ENCODE measurements at places on chromosomes 1 and 21.

GRCh38 chr1:200558866-200559459 lies 61.6 kb downstream of the KIF14 start:
- peak; percentile 46 for DNase-seq

DNA sequence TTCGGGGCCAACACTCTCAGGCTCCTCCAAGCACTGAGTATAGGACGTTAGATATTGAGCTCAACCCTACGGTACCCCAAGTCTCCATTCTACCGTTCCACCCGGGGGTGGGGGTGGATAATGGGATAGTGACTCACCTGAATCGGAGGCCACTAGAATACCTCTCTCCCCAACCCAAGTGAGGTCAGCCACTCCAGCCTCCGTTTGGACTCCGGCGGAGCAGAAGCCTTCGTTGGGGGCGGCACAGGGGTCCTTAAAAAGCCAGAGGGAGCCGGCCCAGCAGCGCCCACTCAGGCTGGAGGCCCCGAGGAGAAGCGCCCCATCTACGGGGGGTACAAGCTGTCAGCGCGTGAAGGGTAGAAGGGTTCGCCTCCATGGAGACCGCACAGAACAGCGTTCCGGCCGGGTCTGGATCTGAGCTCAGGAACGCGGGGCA lies 556 bp downstream of the WDR77 start:
- peak; percentile 34 for DNase-seq

- DNase-seq: no peak
Measured at GRCh38 chr1:233143241-233143640, 152.3 kb downstream of the PCNX2 start.

DNA sequence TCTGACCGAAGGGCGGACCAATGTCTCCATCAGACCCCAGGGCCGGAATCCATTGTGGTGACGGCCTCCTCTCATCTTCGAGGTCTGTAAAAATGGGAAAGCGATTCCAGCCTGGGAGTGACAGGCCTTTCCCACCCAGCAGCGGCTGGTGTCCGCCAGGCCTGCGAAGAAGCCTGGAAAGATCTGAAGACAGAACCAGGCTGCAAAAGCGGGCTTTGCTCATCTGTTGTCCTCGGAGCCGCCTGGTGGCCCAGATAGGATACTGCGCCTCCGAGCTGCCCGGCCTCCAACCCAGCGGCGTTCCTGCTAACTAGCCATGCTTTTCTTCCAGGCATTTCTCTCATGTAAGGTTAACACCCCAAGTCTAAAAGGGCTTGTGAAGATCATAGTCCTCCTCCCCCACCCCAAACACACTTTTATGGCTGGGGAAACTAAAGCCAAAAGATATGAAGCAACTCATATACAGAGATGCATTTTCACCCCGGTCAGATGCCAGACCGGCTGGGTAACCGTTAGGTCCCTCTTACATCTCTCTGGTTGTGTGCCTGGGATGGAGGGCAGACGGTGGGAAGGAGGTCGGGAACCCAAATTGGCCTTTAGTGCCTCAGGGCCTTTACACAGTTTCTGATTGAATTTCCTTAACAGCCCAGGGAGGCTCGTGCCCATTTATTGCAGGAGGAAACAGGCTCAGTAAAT lies 1.9 kb upstream of the DHRS3 start:
- peak; percentile 86 for DNase-seq

DNA sequence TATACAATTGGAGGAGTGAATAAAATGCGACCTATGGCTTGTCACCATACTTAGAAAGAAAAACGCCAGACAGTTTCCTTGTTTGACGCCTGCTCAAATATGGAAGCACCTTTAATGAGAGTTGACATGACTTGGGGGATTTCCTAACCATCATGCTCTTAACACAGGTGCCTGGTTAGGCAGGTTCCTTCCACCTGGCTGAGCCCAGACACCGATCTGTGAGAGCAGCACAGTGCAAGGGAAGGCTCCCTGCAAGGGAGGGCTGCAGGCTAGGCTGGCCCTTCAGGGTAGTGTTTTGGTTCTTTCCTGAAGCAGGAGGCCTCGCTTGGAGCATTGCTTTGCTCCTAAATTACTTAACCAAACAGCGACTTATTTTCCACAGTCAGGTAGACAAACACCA lies 24.6 kb upstream of the KLHDC8A start:
- no peak for DNase-seq

DNA sequence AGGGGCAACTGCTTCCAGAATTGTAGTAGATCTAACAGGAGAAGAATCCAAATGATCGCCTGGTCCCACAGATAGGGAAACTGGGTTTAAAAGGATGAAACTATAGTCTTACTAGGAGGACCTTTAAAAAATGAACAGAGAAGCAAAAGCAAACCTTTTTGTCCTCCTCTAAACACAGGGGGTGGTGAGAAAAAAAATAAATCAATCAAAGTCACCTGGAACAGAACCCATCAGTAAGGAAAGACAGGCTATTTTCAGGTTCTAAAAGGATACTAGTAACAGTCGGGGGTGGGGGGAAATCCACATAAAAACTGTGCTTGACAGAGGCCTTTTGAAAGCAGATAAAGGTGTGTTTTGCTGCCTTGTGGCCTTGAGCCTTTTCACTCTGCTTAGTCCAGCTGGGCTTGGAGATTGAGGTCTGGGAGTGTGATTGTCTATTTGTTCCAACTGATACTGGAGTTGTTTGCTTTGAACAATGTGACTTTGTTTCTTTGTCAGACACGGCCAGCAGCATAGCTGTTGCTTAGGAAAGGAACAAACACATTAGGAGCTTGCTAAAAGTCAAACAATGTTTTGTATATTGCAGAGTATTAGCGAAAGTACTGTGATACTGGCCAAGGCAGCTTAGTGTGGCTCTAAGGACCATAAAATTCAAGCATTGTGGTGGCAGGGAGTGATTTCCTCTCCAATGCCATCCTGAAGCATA lies 141.1 kb upstream of the IRF2BP2 start:
- no peak for DNase-seq

DNA sequence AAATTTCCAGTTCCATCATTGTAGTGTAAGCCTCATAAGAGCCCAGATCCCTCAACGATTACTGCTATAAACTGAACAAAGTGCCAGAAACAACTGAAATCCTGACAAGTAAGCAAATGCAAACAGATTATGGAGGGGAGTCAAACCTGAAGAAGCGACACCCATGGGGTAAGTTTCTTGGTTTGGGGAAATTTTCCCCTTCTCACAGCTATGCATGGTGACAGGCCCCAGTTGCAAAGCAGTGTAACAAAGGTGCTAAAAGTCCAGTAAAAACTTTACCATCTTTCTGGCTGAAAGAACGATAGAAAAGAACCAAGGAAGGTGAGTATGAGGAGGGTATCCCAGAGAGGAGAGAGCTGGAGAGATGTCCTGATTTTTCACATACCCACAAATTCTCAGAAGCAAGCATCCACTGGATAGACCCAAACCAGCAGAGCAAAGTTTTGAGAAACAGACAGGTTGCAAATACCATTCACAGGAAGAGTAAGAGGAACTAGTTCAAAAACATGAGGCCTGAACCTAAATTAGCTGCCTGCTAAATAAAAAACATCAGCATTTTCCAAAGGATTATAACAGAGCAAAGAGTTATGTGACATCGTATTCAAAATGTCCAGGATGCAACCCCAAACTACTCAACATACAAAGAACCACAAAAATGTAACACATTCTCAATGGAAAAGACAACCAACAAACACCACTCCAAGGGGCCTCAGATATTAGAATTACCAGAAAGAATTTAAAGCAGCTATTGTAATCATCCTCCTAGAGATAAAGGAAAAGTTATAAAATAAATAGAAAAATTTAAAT lies 14.5 kb downstream of the SCYL3 start:
- no peak for DNase-seq

- DNase-seq: no peak
Measured at GRCh38 chr1:10632691-10633090, 157.9 kb downstream of the PEX14 start.

DNA sequence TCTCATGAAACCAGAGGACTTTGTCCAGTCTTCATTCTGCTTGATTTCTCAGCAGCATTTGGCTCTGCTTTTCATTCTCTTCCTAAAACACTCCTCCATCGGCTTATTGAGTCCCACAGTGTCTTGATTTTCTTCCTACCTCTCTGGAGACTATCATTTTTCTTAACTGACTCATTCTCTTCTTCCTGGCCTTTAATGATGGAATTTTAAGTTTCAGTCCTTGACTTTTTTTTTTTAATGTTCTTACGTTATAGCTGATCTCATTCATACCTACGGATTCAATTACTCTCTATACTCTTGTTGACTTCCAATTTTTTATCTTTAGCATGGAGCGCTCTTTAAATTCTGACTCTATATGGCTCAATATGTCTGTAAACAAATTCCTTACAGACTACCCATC lies 111.1 kb downstream of the NEK7 start:
- no peak for DNase-seq

GRCh38 chr1:33163621-33164519 lies 18.0 kb downstream of the TRIM62 start:
- DNase-seq: no peak

DNA sequence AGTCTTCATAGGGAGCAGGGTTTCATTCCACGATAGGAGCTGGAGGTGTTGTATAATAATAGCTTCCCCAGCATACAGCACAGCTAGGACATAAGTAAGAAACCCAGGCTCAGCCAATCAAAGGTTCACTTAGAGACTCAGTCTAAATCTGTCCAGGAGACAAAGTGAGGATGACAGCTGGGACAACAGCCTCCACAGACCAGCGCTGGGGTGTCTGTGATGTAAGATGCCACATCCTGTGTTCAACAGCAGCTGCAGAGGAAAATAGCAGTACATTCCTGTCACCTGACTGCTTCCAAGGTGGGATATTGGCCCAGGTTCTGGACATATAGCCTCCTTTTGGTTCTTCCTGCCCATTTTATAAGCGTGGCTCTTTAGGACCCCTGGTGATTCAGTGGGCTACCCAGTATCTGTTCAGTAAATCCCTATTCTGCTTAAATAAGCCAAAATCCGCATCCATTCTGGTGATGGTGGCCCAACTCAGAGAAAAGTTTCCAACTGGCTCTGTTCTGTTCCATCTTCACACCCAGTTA lies 176.8 kb upstream of the SYT6 start:
- no peak for DNase-seq

DNA sequence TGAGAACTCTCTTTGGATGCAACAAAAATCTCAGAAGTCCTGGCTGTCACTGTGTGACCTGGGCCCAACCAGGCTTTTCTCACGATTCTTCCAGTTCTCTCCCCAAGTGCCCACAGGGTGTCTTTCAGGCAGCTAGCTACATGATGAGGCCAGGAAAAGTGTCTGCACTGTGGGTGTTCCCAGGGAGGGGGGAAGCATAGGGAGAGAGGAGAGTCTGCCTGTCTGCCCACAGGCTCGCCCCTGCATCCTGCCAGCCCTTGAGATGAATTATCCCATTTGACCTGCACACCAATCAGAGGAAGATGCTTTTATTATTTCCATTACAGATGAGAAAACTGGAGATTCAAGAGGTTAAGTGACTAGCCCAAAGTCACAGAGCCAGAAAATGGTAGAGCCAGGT lies 27.8 kb downstream of the FOXO6 start:
- DNase-seq: no peak

- DNase-seq: no peak
Measured at GRCh38 chr1:46996659-46997281, 26.7 kb upstream of the CYP4X1 start.

- DNase-seq: peak; percentile 32
Measured at GRCh38 chr1:173603056-173603591, at the start of gene SLC9C2. Gene SLC9C2, minus strand, starts transcription at chr1:173603072. Its CDS starts 1,296 bp downstream, at chr1:173601776.

DNA sequence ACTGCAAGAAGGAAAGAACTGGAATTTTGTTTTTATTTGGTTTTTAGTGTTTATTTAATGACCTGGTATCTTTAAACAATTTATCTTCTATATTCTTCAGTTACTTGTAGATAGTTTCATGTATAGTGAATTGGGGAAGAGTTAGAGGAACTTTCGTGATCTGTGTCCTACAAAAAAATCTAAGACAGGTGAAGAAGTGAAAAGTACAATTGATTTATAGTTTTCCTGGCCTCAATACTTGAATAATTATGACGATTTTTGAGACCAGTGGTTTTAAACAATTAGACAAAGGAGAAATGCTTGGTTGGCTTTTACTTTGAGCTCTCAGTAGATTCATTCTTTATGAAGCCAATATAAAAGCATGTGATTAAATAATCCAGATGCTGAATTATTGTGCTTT lies 7.5 kb downstream of the MIER1 start:
- no peak for DNase-seq

DNA sequence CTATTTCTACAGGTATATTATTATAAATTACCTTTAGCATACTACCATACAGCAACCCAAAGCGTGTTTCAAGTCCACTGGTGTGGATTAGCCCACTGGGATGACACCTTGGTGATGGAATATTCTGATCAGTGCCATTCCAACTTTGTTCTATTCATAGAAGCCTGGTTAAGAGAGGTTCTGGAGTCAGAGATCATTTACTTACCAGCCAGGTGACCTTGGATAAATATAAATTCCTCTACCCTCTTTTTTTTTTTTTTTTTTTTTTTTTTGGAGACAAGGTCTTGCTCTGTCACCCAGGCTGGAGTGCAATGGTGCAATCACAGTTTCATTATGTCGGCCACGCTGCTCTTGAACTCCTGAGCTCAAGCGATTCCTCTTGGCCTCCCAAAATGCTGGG lies at the start of gene SPATA45:
TSS of gene SPATA45 (minus strand) at position 101 of the 400 bp plus-strand sequence. CDS start 11,500 bp downstream, outside the sequence.
- DNase-seq: no peak

DNA sequence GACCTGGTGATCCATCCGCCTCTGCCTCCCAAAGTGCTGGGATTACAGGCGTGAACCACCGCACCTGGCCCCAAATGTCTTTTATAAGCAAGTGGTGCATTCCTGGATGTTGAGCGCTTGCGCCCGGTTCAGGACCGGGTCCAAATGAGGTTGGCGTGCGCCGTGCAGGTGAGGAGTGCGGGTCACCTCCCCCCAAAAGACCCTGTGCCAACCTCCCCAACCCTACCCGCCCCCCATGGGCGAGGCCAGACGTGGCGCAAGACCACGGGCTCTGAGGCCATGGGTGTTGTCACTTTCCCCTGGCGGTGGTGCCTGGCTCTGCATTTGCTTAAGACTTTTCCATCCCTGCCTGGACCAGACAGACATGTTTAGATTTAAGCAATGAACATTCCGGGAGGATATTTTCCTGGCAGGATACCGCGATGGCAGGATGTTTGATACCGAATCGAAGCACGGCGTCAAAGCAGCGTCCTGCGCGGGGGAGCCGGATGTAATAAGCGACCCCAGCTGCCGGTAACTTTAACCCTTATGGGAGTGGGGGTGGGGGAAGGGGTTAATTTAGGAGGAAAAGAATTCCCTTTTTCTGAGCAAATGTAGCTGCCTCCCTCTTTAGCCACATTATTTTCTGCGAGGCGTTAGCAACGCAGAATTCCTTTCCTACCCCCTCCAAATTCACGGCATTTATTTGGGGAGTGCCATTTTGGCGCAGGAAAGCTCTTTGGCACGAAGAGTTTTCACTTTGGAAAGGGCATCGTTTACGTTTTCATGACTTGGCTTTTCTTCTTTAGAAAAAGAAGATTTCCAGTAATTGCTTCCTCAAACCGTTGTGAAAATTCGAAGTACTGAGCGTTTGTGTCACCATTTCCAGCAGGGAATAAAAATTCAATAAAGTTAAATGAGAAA lies 27.8 kb upstream of the RNF187 start:
- DNase-seq: peak; percentile 77

GRCh38 chr1:208850442-208850841 lies 606.3 kb upstream of the PLXNA2 start:
- no peak for DNase-seq

DNA sequence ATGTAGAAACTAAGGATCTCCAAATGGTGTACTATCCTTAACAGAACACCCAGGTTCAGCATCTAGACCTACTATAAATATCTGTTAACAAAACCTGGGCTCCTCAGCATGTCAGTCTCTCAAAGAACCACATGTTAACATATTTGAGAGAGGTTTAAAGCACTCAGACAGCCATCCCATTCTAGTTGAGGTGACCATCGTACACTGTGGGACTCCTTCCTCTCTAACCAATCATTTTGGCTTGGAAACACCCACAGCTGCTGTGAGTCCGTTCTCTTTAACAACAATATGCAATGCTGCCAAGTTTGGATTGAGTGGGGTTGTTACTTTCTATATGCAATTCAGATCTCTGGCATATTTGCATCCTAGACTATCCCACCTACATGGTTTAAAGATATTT lies 105.8 kb downstream of the MRPL39 start:
- DNase-seq: no peak

Data from AG08396 (cell line).